ENCODE measurements at places on chromosomes 6 and 20. TPM values are rescaled to one million over a fixed set of nuclear protein-coding genes. Genes with fewer than 3 reads are reported as not detected.

DNA sequence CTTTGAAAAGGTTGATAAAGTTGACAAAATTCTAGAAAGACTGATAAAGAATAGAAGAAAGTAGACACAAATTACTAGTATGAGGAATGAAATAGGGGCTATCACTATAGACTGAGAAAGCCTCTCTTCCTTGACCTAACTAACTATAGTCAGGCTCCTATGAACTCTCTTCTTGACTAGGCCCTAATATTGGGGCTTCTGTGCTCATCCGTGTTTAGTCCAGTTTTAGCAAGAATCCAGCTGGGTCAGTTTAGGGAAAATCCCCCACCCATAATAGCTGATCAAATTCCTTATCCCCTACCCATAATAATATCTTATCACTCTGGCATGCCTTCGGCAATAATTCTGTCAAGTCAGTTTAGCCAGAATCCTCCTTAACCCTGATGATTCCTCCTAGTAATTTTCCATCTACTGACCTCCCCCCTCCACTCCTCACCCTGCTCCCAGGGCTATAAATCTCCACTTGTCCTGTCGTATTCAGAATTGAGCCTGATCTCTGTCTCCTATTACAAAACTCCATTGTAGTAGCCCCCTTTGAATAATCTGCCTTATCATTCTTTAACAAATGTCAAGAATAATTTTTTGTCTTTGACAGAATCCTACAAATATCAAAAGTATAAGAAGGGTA is 138.1 kb downstream of the TFAP2A start:
- DNase-seq: no peak

Gene CFAP61
- not detected for total RNA-seq

Gene HUS1B
- 0.18 TPM for total RNA-seq

DNA sequence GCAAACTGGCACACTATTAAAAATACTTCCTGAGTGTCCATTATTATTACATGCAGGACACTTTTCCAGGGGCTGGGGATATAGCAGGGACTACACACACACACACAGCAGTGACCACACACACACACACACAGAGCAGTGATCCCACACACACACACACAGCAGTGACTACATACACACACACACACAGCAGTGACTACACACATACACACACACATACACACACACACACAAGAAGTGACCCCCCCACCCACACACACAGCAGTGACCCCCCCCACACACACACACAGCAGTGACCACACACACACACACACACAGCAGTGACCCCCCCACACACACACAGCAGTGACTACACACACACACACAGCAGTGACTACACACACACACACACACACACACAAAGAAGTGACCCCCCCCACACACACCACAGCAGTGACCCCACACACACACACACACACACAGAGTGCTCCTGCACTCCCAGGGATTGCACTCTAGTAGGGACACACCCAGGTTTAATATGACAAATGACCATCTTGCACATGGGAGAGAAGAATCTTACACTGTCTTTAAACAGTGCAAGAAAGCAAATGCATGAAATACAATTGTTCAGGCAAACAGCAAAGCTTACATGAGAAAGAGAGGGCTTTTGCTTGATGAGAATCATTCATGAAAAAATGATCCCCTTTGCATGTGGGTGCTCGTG is 115.5 kb downstream of the IRF4 start:
- no peak for DNase-seq

Gene SPATS1
- not detected for total RNA-seq

Gene GRIK2
- total RNA-seq: not detected

GRCh38 chr6:131999545-132000146 is 48.5 kb upstream of the CCN2 start:
- DNase-seq: no peak

DNA sequence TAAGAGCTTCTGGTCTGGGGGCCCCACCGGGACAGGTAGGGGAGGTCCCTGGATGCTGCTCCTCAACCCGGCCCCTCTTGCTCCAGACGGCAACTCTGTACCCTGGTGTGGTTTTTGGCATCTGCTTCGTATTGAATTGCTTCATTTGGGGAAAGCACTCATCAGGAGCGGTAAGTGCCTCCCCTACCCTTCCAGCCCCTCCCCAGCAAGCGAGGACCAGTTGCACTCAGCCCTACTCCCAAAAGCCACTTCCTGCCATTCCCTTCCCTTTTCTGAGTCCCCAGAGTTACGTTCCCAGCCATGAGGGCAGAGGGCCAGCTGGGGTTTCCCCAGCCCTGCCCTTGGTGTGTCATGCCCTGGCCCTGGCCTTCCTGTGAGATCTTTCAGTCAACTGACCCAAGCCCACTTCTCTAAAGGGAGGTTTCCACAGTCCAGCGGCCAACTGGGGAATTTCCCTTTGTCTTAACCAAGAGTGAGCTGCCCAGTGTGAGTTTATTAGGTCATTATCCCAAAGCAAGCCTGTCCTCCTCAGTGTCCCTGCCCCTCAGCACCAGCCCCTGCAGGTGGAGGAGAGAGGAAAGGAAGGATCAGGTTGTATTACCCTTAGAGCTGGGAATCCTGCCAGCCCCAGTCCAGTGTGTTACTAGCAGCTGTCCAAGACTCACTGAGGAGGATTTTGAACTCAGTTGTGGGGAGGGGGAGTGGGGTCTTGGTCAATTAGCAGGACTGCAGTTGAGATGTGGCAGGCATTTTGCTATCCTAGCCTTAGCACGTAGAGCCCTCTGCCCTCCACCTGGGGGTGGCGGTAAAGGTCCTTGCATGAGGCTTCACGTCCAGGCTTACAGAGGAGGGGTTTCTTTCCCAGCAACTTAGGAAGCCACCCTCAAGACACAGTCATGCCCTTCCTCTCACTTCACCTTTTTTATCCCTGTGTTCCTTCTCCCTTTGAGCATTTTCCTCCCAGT is 45.8 kb downstream of the TM9SF4 start:
- DNase-seq: peak; percentile 3

DNA sequence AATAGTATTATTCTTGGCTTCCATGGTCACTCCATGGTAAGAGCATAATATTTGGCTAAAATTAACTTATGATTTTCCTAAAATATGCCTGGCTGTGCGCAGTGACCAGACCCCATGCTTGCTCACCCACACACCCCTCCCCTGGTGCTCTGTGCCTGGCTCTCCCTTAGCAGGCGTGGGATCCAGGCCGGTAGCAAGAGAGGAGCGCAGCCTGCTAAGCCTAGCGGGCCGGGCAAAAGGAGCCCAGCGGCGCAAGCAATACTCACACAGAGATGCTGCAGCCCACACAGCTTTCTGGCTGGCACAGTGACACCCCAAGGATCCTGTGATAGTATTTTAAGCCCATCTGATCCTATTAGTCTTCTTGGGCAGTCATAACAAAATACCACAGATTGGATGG is 79.8 kb upstream of the EYS start:
- no peak for DNase-seq

Gene MPC1
- 28.9 TPM for total RNA-seq

GRCh38 chr20:34514897-34515483 is 1.2 kb upstream of the DYNLRB1 start:
- no peak for DNase-seq

GRCh38 chr6:12635813-12636212 is 80.8 kb upstream of the PHACTR1 start:
- no peak for DNase-seq
